Activated T-cell treated with anti-CD3 and anti-CD28 coated beads, Interleukin-2, amount 50 U/mL, for 72 hours (primary cell): ENCODE measurements at places on chromosomes 6 and 20. TPM values are rescaled to one million over a fixed set of nuclear protein-coding genes. Genes with fewer than 3 reads are reported as not detected.

GRCh38 chr6:90266905-90267621, 29.6 kb downstream of the BACH2 start:
- H3K27ac ChIP-seq = peak overlapping the region; percentile 98
- peaks cover 28% of the 10 kb centered on the region for H3K36me3 ChIP-seq
- DNase-seq = no peak
- peak overlapping the region; percentile 82 for H3K4me3 ChIP-seq
- H3K4me1 ChIP-seq = peaks cover 84% of the 10 kb centered on the region

DNA sequence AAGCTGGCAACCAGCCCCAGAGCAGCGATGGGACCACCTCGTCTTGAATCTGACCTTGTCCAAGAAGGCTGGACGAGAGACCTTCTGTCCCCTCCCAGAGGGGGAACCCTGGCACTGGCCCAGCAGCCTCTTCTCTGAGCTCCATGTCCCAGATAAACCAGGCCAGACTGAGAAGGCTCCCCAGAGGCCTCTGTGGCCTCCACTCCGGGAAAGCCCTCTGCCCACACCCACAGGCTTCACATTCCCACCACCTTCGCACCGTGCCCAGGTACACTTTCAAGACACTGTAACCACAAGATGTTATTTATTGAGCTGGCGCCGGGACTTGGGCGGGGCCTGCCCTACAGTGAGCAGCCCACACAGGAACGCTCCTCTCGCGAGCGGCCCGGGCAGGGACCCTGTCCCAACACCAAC, 33.2 kb downstream of the ADA start:
- DNase-seq = peak; percentile 40
- peaks cover 41% of the 10 kb centered on the region for H3K4me1 ChIP-seq
- H3K36me3 ChIP-seq = peaks cover 5% of the 10 kb centered on the region
- H3K27me3 ChIP-seq = no peaks in the 10 kb centered on the region

DNA sequence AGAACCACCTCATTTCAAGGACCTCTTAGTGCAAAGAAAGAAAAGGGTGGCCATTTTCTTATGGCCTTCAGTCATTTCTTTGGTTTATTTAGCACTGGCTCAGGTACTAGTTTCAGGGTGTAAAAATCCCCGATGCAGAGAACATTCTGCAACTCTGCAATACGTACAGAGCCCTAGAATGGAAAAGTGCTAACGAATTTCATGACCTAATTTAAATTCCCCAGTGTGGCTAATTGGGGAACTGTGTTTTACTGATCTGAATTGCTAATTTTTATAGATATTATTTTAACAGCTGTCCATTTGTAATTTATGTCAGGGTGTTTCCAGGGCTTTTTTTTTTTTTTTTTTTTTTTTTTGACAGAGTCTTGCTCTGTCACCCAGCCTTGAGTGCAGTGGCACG, 160.7 kb downstream of the UST start:
- no peaks in the 10 kb centered on the region for H3K27me3 ChIP-seq
- no peaks in the 10 kb centered on the region for H3K4me1 ChIP-seq
- H3K4me3 ChIP-seq = no peak overlapping the region
- H3K36me3 ChIP-seq = no peaks in the 10 kb centered on the region
- no peak overlapping the region for H3K27ac ChIP-seq

DNA sequence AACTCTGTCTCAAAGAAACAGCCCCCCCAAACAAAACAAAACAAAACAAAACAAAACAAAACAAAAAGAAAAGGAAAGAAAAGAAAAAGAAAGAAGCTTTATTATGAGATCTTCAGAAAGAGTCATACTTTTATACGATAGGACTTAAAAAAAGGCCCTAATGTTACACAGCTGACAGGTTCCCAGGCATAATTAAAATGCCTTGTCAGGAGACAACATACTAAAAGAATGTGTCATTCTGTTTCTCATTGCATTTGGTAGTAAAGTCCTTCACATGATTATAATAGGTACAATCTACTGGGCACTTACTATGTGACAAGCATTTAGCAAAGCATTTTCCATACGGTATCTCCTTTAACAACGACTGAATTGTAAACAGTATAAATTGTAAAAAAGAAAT, 36.4 kb upstream of the RPN2 start:
- H3K36me3 ChIP-seq = no peaks in the 10 kb centered on the region
- H3K27me3 ChIP-seq = no peaks in the 10 kb centered on the region
- H3K4me1 ChIP-seq = no peaks in the 10 kb centered on the region
- H3K4me3 ChIP-seq = no peak overlapping the region
- DNase-seq = no peak

GRCh38 chr6:81589465-81590313, 162.8 kb downstream of the TENT5A start:
- H3K4me1 ChIP-seq = no peaks in the 10 kb centered on the region
- DNase-seq = no peak
- no peaks in the 10 kb centered on the region for H3K27me3 ChIP-seq
- H3K4me3 ChIP-seq = no peak overlapping the region

GRCh38 chr6:10535193-10535592, 14.0 kb downstream of the GCNT2 start:
- H3K4me3 ChIP-seq = no peak overlapping the region
- DNase-seq = no peak
- no peaks in the 10 kb centered on the region for H3K36me3 ChIP-seq
- peaks cover 38% of the 10 kb centered on the region for H3K4me1 ChIP-seq
- H3K27ac ChIP-seq = no peak overlapping the region
- H3K27me3 ChIP-seq = no peaks in the 10 kb centered on the region

KCNQ2 gene
- 0.65 TPM for total RNA-seq
